Activated T-helper 17 cell treated with anti-CD3 and anti-CD28 coated beads, Interleukin-2, amount 50 U/mL, for 72 hours (primary cell): ENCODE measurements at places on chromosomes 5 and 9. TPM values are rescaled to one million over a fixed set of nuclear protein-coding genes. Genes with fewer than 3 reads are reported as not detected.
A peak's percentile ranks its signal among the peaks of the same experiment; 100 is the strongest.

C9orf153 gene
- total RNA-seq = 1.0 TPM

JAKMIP2 gene
- total RNA-seq = 2.4 TPM

TAF11L9 gene
- not detected for total RNA-seq

CCNO gene
- total RNA-seq = not detected

ZNF367 gene
- 27.8 TPM for total RNA-seq

- no peak for ATAC-seq
Observed at GRCh38 chr9:135074354-135075233, 12.9 kb upstream of the OLFM1 start.

DNA sequence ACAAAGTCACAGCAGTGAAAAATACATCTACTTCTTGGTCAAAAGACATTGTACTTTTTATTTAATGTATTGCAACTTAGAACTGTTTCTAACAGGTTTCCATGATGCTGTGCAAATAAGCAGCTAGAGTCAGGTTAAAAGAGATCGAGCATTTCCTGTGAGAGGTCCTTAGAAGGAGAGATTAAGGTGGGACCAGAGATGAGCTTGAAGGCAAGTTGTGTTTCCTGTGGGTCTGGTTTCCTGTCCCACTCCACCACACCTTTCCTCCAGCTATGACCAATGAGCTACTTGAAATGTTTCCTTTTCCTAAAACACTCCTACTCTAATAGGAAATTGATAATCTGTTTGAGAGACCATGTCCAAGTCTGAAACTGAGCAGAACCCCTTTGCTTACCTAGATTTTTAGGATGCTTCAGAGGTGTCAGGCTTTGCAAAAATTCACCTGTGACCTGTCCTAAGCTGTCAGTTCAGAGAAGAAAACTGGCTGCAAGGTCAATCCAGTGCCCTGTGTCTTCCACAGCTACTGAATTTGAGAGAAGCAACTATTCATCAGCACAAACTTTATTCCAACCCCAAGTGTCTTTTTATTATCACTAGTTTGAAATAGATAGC is 13.1 kb upstream of the RLN1 start:
- peak; percentile 59 for ATAC-seq

DNA sequence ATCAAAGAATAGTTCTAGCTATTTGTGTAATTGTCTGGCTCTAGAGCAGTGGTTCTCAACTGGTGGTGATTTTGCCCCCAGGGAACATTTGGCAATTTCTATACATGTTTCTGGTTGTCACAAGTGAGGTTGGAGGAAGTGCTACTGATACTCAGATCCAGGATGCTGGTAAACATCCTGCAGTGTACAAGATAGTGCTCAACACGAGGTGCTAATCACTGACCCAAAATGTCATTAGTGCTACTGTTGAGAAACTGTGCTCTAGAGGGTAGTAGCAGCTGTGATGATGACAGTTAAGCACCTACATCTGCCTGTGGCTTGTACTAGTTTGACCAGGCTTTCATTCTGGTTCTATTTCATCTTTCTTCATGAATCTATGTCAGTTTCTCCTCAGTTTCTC is 22.1 kb downstream of the LRRC19 start:
- ATAC-seq = no peak

- no peak for ATAC-seq
Observed at GRCh38 chr5:135341696-135342550, 57.1 kb downstream of the MACROH2A1 start.
